ENCODE measurements at places on chromosomes 11 and 22.
A peak's percentile ranks its signal among the peaks of the same experiment; 100 is the strongest.

- no peak for DNase-seq
Measured at GRCh38 chr11:48043991-48044512, 63.7 kb downstream of the PTPRJ start.

DNA sequence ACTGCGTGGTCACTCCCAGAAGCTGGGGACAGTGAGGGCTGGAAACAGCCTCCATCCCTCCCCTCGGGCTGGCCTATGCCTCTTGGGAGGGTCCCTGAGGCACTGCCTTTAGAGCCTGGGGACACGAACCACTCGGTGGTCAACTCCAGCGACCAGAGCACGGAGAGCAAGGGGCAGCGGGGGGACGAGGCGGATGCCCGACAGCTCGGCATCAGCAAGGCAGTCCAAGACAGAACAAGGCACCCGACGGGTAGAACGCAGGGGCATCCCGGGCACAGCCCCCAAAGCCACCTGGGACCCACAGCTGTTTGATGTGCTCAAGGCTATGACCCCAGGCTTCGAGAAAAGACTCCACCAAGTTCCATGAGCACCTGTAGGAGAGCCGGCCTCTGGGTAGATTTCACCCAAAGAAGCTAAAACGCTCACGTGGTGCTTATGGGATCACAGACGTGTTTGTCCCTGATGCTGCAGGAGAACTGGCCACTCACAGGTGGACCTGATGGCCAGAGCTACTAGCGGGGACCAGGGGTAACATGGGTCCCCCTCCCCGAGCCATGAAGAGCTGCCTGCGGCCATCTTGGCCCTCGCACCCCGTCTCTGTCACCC lies 510 bp upstream of the LSP1 start:
- no peak for DNase-seq

GRCh38 chr11:30666817-30667216 lies 80.7 kb upstream of the MPPED2 start:
- no peak for DNase-seq

DNA sequence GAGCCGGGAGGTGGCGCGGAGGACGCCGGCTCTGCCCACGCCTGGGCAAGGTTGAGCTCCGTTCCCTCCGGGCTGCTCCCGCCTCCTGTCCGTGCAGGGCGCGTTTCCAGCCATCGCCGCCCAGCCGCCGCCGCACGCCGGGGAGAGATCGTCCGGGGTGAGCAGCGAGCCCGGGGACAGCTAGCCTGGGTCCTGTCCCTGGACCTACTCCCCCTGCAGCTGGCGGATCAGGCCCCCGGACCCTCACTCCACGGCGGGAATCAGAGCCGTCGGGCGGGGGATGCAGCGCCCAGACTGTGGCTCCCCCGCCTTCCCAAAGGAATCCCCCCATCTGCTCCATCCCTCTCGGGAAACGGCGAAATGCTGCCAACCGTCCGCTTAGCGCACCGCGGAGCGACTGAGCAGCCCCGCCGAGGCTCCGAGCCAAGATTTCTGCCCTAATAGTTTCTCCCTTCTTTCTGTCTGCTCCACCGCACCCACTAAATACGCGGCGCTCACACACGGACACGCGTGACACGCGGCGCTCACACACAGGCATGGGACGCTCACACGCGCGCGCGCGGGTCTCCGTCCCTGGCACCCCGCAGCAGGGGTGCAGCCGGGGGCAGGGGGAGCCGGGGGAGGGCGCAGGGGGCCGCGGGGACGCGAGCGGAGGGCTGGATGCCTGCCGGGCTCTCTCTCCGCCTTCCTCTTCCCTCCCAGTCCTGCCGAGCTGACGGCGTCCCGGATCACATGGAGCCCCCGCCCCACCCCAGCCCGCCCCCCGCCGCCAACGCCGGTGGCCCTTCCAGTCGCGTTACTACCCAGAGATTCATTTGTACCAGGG lies at the start of gene KCNJ5:
KCNJ5 (plus strand) TSS at position 814 of the 826 bp plus-strand sequence. CDS start 19,918 bp downstream, outside the sequence.
- no peak for DNase-seq

- DNase-seq = no peak
Measured at GRCh38 chr11:107385361-107385981, 72.2 kb downstream of the CWF19L2 start.

GRCh38 chr22:23501261-23501619 lies 78.8 kb downstream of the IGLL1 start:
- DNase-seq = no peak

DNA sequence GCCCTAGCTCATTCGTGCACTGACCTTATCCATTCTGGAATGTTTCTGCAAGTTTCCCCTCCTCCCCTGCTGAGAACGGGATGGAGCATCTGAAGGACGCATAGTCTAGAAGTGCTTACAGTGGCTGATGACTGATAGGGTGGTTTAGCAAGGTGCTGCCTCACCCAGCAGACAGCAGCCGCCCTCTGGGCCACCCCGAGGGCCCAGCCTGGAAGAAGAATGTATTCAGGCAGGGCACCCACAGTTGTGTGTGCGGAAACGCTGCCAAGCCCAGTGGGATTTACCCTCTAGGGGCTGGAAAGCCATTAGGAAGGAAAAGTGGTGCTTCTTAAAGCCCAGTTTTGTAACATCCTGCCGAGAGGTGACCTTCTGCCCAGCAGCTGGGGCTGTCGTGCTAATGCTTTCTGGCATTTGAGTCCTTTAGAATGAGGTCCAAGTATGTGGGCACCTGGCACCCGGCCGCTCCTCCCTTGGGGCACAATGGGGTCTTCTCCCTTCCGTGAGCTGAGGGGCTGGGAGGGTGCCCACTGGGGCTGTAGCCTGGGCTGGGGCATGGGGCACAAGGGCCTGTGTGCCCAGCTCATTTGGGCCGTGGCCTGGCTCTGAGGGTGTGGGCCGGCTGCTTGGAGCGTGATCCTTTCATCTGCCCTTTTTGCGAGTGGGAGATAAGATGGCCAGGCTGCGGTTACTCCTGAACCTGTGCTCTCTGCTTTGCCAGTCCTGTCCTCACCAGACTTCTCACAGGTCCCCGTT lies 14.4 kb downstream of the FBLN1 start:
- DNase-seq = no peak

DNA sequence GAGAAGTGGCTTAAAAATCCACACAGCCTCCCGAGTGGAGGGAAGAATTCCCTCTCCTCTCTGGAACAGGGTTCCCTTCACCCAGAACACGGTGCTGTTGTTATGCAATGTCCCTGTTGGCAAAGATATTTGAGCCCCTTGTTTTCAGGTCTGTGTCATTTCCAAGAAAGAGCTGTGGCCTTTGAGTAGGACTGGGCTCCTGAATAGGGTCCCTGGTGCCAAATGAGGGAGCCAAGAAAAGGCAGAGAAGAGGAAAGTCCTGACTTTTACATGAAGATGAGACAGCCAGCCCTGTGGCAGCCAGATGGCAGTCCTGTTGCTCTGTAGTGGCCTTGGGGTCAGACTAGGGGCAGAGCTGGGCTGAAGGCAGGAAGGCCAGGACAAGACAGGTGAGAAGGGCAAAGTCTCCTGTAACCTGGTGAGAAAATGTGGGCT lies 51.2 kb upstream of the ELF5 start:
- no peak for DNase-seq

- DNase-seq = no peak
Measured at GRCh38 chr22:41288245-41288946, 2.4 kb upstream of the RANGAP1 start.

DNA sequence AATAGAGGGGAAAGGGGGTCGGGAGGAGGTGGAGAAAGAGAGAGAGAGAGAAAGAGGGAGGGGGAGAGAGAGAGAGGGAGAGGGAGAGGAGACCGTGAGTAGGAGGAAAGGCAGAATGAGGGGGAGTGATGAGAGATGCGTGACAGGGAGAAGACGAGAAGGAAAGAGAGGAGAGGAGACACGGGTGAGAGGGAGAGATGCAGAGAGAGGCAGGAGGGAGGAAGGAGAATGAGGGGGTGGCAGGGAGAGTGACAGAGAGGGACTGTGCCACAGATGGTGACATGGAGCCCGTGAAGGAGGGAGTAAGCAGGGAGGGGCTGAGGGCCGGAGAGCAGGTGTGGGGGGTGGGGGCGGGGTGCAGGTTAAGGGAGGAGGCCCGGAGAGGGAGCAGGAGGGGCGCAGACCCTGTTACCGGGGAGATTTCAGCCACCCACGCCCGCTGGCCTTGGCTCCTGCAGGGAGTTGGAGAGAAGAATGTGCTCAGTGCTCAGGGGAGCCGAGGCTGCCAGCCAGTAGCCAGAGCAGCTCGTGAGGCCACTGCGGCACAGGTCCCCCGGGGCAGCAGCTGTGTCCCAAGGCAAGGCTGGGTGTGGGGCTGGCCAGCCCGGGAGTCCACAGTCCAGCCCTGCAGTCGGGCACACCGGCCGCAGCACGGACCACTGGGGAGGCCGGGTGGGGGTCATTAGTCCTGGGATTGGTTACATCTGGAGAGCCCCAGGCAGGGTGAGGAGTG lies at the start of gene SSTR3:
SSTR3 (minus strand) TSS at position 304 of the 733 bp plus-strand sequence. CDS start 4,674 bp downstream, outside the sequence.
- no peak for DNase-seq

DNA sequence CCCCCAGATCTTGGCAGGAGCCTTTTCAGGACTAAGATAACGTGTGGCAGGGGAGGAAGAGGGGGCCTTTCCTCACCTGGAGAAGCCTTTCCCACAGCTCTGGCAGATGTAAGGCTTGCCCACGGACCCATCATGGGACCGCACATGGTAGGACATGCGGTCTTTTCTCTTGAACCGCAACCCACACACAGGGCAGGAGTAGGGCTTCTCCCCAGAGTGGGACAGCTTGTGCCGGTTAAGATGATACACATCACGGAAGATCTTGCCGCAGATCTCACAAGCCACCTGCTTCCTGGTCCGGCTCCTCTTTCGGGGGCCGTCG lies 1.9 kb downstream of the PATZ1 start:
- DNase-seq = no peak

DNA sequence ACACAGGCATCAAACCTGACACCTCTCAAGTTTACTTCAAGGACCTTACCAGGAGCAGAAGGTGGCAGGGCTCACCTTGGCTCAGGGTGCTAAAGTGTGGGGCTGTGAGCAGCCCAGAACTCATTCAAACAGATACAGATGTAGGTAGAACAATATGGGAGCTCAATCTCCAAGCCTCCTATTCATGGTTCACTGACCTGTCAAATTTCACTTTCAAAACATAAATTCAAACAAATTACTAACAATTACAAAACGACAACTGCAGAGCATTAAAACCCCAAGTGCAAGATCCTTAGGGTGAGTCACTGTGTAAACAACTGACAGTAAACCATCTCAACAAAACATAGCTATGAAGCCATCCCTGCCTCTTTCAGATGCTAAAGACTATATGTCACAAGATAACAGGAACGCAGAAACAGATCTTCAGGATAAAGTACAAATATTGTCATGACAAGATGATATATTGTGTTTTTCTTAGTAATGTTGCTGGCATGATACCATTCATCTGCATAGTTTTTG lies 303.5 kb upstream of the ANO3 start:
- no peak for DNase-seq

- DNase-seq = no peak
Measured at GRCh38 chr11:83642500-83642899, 356.3 kb upstream of the CCDC90B start.

GRCh38 chr22:29352778-29353177 lies 35.6 kb downstream of the AP1B1 start:
- no peak for DNase-seq

- no peak for DNase-seq
Measured at GRCh38 chr11:119889728-119890280, 160.8 kb upstream of the NECTIN1 start.

GRCh38 chr11:47797633-47798032 lies 30.5 kb upstream of the FNBP4 start:
- peak; percentile 36 for DNase-seq

GRCh38 chr11:115903179-115903578 lies 399.0 kb upstream of the CADM1 start:
- DNase-seq = no peak

DNA sequence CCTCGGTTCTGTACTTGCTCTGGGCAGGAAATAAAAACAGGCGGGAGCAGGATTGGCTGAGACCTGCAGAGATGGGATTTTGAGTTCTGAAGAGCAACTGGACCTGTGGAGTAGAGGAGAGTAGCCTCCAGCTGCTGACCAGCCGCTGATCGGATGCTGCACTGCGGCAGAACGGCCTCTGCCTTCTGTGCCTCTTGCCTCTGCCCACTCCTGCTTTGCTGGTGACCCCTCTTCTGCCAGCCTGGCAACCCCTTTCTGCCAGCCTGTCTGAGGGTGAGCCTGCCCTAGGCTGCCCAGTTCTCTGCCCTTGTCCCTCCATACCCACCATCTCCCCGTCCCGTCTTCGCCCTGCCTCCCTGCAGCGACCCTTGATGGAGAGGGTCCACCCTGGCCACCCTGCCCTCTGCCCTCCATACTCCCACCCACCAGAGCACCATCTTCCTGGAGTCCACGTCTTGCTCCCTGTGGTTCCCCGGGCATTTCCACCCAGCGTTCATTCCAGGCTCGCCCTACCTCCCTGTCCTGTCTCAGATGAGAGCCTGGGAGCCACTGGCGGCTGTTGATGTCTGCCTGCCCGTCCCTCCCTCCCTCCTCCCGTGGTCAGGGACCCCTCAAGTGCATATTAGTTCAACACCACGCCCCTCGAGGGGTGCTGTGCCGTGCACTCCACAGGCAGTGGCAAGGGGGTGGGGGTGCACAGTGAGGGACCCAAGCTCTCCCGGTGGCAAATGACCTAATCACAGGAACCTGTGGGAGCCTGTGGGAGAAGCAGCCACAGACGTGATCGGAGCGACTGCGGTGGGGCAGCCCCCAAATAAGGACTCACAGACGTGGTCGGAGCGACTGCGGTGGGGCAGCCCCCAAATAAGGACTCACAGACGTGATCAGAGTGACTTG lies 863.3 kb downstream of the TBC1D22A start:
- DNase-seq = no peak

GRCh38 chr11:91813263-91813662 lies 411.4 kb upstream of the FAT3 start:
- DNase-seq = no peak

Measured in stimulated activated CD4-positive, alpha-beta T cell treated with anti-CD3 and anti-CD28 coated beads, TNF-alpha, amount 100 ng/mL, for 48 hours (primary cell).